ENCODE measurements at places on chromosomes 12 and 14.

DNA sequence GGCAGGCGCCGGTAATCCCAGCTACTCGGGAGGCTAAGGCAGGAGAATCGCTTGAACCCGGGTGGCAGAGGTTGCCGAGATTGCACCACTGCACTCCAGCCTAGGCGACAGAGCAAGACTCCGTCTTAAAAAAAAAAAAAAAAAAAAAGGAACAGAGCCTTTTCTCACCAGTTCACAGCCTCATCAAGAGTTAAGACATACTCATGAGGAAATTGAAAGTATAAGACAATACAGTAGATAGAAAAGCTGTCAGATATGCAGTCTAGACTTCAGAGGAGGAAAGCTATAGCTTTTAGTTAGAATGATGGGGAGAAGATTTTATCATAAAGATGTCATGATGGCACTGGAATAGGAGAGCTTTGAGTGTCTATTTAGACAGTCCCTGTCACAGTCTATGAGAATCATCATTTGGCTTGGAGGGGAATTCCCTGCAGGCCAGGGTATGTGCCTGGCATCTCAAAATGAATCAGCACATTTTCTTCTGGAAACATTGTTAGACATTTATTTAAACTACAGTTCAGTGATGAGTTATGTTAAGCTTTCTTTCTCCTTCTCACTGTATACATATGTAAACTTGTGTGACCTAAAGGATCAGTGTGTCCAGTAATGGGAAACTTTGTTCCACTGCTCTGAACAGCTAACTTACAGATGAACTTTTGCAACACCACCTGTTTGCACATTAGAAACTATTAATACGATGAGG lies 2.9 kb upstream of the RAB35 start:
- DNase-seq = no peak

GRCh38 chr14:68364792-68365192 lies 428.1 kb downstream of the ZFP36L1 start:
- no peak for DNase-seq

GRCh38 chr14:64573109-64573508 lies 23.3 kb downstream of the PPP1R36 start:
- no peak for DNase-seq

GRCh38 chr12:121420109-121420508 lies 20.2 kb downstream of the RNF34 start:
- DNase-seq = no peak

DNA sequence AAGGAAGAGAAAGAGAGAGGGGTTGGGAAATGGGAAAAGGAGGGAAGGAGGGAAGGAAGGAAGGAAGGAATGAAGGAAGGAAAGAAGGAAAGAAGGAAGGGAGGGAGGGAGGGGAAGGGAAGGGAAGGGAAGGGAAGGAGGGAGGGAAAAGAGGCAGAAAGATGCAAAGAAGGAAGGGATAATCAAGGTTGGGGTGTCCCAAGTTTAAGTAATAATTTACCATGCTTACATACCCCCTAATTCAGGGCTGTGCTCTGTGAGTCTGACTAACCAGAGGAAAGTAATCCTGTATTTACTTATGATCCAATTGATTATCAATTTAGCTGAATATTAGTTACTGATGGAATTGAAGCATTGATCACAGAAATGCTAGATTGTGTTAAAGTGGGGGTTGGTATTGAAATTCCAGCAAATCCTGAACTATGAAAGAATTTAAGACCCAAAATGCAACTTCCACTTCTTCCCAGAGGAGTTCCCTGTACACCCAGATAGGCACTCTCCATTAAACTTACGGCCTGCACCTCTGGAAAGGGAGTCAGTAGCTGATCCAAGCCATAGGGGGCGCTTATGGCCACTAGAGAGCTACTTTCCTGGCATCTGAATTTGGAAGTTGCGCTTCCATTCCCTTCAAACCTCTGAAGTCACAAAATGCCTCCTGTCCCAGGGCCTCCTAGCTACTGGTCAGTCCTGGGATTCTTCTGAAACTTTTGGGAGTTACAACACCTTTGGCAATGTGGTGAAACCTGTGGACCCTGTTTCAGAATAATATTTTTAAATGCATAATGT lies 162.7 kb upstream of the PWP1 start:
- no peak for DNase-seq

- no peak for DNase-seq
These were observed 776 bp downstream of the BMP4 start for GRCh38 chr14:53955671-53956426.

- DNase-seq = no peak
These were observed 45.9 kb downstream of the DIP2B start for GRCh38 chr12:50550530-50551223.

DNA sequence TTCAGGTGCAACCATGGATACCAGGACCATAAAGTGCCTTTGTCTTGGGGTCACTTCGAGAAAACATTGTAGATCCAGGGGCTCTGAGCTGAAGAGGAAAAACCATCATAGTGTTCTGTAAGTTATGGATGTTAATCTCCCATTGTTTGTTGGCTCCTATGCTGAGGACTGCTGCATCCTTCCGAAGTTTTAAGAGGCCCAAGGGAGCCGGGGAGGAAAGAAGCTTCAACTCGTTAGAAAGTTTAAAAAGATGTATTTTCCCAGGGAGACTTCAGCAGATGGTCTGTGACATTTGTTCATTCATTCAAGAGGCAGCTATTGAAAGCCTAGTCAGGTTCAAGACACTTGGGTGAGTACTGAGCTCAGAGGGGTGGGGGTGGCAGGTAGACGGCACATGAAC lies 378.8 kb upstream of the TBX3 start:
- no peak for DNase-seq

DNA sequence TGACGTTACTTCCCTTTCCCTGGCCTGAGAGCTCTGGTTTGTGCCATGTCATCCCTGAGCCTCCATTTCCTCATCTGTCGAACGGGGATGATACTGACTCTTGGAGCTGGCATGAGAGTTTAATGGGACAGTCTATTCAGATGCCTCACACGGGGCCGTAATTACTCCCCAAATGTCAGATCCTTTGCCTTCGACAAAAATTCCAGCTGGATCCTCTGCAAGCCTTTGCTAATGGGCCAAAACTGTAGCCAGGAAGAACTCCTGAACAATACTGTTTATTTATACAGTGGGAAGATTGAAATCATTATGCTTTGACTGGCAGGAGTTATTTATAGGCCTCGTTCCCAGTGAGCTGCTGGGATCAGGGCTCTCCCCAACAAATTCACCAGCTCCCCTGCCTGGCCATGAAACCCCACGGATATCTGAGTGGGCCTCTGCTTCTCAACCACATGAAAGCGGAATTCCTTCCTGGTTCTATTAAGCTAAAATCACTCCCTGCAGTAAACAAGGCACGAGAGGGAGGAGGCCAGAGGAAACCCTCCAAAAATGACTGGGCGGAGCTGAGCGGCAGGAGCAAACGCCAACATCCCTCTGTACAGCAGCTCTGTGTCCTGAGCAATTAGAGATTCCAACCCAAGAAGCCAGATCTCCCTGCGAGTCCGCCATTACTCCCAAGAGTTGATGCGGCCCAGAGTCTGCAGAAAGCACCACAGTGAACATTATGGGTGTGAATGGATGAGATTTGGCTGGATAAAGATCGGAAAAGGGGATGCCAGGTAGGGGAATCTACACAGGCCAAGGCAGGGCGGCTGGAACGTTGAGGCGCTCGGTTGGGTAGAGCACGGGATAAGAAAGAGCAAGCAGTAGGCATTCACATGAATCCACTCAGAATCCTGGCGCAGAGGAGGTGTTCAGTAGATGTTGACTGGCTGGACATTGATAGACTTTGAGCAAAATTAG lies 326.1 kb downstream of the BCL11B start:
- no peak for DNase-seq

- DNase-seq = no peak
These were observed 661.8 kb downstream of the DIO2 start for GRCh38 chr14:79549515-79549914.

DNA sequence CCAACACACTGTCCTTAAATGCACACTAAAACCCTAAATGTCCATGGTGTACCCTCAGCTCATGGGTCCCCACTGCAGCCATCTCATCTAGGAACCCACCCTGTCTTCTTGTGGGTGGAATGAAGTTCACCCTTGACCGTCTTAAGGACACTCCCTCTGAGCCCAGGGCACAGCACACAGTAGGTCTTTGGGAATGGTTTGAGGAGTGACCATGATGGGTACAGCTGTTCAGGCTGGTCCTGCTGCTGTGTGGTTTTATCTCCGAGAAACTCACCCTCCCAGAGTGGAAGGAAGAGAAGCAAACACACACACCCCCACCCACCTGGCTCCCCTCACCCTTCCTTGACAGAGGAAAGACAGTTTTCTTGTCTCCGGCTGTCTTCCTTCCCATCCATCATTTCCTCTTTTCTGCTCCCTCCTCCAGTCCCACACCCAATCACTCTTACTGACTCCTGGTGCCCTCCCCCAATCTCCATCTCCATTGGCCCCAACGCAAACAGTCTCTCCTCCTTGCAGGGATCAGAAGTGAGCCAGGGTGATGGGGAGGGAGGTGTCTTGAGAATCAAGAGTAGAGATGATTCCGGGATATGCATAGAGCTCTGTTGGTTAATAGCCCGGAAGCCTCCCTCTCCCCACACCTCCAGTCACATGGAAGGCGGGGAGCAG lies 105.9 kb upstream of the LHX5 start:
- DNase-seq = no peak

DNA sequence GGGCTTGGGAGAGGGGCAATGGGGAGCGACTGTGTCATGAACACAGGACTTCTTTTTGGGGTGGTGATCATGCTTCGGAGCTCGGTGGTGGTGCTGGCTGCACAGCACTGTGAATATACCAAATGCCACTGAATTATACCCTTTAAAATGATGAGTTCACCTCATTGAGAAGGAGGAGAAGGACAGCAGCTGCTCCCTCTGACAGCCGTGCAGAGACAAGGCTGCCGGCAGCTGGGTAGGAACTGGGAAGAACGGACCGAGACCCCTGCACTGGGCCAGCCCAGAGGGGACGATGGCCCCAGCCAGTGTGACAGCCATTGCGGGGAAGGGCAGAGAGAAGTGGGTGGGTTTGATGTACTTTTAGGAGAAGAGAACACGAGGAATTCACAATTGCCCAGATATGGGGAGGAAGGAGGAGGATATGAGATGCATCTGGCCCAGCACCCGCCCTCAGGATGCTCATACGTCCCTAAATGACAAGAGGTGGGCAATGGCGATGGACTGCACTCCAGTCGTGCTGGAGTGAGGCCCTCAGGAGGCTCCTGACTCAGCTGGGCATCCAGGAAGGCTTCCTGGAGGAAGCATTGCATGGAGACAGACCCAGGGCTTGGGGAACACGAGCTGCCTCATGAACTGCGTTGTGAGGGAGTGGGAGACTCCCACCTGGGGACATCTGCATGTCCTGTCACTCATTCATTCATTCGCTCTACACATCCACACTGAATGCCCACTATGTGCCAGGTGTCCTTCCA lies 64.3 kb upstream of the C14orf180 start:
- no peak for DNase-seq

DNA sequence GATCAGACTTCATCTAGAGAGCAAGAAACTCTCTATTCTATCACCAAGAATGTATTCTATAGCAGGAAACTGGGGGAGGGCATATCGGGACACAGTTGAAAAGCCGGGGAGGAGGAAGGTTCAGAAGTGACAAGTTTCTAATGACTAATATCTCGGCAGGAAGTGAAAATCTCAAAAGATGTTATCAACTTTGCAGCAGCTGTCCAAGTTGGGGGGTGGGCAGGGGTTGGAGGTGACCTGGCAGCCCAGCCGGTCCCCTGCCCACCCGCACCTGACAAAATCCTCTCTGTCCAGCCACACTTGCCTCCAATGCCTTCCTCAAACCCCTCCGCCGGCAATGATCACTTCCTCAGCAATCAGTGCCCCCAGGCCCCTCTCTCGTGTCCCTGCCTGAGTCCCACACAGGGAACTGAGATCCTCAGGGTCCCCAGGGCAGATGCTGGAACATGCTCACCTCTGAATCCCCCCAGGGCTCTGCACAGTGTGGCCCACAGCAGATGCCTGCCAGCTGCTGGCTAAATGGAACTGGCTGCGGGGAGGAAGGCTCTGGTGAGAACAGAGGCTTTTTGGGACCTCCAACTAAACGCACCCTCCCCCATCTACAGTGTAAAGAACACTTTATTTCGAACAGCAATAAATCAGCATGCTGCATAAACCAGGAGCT lies 43.9 kb downstream of the CCDC88C start:
- no peak for DNase-seq

DNA sequence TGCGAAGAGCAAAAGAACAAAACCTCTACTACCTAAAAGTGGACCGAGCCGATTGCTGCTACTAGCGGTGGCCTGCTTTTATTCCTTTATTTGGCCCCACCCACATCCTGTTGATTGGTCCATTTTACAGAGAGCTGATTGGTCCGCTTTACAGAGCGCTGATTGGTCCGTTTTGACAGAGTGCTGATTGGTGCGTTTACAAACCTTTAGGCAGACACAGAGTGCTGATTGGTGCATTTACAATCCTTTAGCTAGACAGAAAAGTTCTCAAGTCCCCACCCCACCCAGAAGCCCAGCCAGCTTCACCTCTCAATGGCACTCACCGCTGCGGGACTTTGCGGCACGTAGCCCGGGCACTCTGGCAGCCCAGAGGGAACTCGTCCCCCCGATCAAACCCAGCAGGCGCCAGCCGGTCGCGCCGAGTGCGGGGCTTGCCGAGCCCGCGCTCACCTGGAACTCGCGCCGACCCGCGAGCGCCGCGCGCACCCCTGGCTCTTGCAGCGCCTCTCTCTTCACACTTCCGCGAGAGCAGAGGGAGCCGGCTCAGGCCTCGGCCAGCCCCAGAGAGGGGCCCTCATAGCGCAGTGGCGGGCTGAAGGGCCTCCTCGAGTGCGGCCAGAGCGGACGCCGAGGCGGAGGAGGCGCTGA lies 8.7 kb upstream of the FGD4 start:
- DNase-seq = no peak

GRCh38 chr14:77143071-77143470 lies 1.5 kb upstream of the ZDHHC22 start:
- DNase-seq = no peak

GRCh38 chr14:67680121-67680602 lies 5.7 kb upstream of the VTI1B start:
- DNase-seq = no peak

- DNase-seq = no peak
These were observed 3.0 kb downstream of the KIF5A start for GRCh38 chr12:57552835-57553313.

DNA sequence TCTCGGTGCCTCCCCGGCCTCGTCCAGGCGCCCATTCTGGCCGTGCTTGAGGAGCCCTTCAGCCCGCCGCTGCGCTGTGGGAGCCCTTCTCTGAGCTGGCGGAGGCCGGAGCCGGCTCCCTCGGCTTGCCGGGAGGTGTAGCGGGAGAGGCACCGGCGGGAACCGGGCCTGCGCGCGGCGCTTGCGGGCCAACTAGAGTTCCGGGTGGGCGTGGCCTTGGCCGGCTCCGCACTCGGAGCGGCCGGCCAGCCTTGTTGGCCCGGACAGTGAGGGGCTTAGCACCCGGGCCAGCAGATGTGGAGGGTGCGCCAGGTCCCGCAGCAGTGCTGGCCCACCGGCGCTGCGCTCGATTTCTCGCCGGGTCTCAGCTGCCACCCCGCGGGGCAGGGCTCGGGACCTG lies 168.7 kb upstream of the RPL10L start:
- DNase-seq = no peak

GRCh38 chr14:22821193-22822015 lies 6.2 kb upstream of the SLC7A7 start:
- no peak for DNase-seq

All from activated CD8-positive, alpha-beta memory T cell treated with anti-CD3 and anti-CD28 coated beads for 1 hour (primary cell).